ENCODE measurements at places on chromosomes 2 and 18.

DNA sequence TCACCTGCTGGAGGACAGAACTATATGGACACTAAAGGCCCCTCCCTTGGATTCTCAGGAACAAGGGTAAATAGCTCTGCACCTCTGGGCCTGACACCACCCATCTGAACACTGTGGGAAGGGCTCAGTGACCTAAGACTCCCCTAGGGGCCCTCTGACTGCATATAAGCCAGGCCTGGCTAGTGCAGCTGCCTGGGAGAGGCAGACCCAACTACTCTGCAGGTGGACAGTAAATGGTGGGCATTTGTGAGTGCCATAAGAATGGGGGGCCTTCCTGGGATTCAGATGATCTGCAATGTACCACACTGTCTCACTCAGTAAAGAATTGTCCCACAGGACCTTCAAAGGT is 11.2 kb upstream of the WIPF1 start:
- DNase-seq, result no peak

- DNase-seq, result no peak
Measured at GRCh38 chr18:48529796-48530195, 9.0 kb upstream of the CTIF start.

- no peak for DNase-seq
Measured at GRCh38 chr2:161049559-161049958, 110.7 kb upstream of the TANK start.

DNA sequence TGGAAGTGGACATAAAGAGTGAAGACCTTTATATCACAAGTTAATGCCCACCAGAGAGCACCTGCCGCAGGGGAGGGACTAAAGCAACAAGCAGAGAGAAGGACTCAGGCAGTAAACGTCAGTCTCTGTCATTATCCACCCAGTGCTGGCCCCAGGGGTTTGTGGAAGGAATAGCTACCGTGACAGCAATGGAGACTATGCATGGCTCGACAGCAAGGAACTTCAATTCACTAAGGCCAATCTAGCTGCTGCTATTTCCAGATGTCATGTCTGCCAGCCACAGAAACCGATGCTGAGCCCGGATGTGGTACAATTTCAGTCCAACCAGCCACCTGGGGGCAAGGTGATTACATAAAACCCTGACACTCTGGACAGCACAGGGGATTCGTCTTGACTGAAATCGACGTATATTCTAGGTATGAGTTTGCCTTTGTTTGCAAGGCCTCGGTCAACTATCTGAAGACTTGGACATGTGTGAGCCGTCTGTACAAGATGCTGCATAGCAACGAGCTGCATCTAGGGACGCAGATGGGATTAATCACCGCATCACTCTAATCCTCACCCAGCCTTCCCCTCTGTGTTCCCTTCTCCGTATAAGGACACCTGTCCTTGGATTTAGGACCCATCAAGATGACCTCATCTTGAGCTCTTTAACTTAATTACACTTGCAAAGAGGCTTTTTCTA is 154.1 kb upstream of the SH3BP4 start:
- DNase-seq, result no peak

- DNase-seq, result peak; percentile 82
Measured at GRCh38 chr2:223760838-223761502, 76.4 kb downstream of the AP1S3 start.

- DNase-seq, result no peak
Measured at GRCh38 chr2:177225965-177226360, 13.4 kb downstream of the HNRNPA3 start.

- no peak for DNase-seq
Measured at GRCh38 chr2:203710952-203711351, 4.5 kb downstream of the CD28 start.

GRCh38 chr2:49225126-49225525 is 70.8 kb upstream of the FSHR start:
- no peak for DNase-seq

DNA sequence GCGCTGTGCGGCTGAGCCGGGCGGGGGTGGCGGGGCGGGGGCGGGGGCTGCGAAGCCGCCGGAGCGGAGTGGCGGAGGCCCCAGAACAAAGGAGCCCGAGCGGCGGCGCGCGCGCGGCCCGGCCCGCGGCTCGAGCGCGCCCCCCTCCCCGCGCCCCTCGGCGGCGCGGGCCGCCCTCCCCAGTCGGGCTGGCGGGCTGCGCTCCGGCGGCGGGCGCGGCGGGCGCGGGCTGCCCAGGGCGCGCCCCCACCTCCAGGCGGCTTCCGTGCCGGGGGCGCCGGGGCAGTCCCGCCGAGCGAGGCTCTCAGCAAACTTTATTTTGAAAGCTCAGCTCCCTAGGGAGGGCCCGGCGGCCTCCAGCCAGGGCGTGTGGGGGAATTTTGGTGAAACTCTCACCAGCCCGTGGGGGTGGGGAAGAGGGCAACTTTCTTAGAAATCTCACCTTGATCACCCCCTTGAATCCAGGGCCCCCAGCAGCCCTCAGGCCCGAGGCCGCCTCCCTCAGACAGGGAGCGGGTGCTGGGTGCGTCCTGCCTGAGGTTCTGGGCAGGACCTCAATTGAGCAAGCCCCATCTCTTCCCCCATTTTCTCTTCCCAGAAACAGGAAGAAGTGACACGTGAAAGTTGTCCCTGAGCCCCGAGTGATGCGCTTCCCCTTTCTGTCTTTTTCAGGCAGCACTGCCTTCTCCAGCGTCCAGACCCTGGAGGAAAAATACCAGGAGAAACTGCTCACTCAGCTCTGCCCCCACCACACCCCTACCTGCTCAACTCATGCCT is 786 bp downstream of the TET3 start:
- no peak for DNase-seq

- no peak for DNase-seq
Measured at GRCh38 chr18:5865521-5865920, 29.8 kb downstream of the TMEM200C start.

- DNase-seq, result peak; percentile 87
Measured at GRCh38 chr2:74893332-74893731, 59.4 kb downstream of the HK2 start.

GRCh38 chr2:223062396-223062795 is 10.4 kb downstream of the KCNE4 start:
- DNase-seq, result no peak

GRCh38 chr2:216501854-216502253 is 3.2 kb downstream of the RPL37A start:
- DNase-seq, result no peak

DNA sequence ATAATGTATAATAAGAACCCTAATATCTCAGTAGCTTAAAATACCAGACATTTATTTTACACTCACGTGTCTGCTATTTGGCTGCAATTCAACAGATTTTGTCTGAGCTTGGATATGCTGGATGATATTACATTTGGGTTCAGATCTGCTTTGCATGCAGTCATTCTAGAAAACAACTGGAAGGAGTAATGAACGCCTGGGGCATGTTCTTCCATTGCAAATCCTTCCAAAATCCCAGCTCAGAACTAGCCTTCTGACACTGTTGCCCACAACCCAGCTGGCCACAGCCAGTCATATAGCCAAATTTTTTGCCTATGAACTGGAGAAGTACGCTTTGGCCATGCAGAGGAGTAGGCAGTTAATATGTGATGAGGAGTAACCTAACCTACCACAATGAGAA is 597.8 kb upstream of the VRK2 start:
- no peak for DNase-seq

DNA sequence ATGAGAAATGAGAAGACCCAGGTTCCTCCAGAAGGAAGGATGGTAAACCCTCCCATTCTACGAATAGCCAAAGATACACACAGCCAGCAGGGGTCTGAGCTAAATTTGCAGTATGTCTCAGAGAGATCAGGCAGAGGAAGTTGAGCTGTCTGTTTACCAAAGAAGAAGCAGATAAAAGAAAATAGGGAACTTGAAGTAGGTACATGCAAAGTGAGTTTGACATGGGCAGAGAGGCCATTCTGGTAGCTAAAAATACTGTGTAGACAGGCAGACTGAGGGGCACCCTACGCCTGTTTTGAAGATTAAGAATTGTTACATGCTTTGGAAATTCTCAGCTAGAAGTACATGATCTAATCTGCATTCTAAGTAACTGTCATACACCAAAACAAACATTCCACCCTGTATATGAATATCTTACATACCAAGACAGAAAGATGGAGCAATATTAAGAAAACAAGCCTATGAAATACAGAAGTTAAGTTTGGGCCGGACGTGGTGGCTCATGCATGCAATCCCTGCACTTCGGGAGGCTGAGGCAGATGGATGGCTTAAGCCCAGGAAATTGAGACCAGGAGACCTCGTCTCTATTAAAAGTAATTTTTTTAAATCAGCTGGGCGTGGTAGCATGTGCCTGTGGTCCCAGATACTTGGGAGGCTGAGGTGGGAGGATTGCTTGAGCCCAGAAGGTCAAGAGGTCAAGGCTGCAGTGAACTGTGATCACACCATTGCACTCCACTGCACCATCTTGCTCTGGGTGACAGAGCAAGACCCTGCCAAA is 157.9 kb downstream of the ANKRD44 start:
- DNase-seq, result no peak

DNA sequence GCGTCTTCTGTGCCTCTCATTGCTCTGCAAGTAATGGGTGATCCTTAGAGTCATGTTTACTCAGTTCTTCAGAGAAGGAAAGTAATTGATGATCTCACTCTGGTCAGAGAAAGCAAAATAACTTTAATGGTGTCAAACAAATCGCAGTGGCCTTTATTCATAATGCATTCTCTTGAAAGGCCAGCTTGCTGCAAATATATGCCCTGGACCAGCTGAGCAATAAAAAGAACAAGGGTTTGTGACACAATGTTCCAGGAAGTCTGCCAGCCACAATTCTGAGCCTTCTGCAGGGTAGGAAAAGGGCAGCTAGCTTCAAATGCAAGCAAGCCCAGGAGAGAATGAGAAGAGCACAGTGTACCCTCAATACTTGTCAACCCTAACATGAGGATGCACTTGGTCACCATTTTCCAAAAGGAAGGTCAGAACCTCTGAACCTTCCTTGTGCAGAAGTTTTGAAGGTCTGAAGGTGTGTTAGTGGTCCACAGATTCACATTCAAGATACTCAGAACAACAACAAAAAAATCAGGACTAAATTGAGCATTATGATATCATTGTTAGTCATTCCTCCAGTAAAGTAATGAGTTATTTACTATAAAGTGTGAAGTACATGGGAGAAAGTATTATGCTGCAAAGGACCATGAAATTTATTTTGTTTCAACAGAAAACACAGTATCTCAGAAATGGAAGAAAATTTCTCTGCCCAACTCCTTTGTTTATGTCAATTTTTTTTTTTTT is 355.6 kb downstream of the PAX3 start:
- DNase-seq, result no peak

- no peak for DNase-seq
Measured at GRCh38 chr18:3121259-3121658, 98.5 kb downstream of the MYOM1 start.

DNA sequence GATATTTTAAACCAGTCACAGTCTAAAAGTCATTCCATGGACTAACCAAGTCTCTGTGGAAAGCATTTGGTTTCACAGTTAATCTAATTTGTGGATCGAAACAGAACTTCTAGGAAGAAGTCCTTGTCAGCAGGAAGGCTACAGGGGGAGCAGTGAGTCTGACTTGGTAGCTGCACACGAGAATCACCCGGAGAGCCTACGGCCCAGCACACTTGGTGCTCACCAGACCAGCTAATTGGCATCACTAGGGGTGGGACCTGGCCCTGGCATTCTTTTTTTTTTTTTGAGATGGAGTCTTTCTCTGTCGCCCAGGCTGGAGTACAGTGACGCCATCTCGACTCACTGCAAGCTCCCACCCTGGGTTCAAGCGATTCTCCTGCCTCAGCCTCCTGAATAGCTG is 97.7 kb downstream of the ZNF532 start:
- DNase-seq, result no peak

- no peak for DNase-seq
Measured at GRCh38 chr2:240239325-240239724, 98.9 kb upstream of the OTOS start.
